ENCODE measurements at places on chromosomes 1 and 21.

DNA sequence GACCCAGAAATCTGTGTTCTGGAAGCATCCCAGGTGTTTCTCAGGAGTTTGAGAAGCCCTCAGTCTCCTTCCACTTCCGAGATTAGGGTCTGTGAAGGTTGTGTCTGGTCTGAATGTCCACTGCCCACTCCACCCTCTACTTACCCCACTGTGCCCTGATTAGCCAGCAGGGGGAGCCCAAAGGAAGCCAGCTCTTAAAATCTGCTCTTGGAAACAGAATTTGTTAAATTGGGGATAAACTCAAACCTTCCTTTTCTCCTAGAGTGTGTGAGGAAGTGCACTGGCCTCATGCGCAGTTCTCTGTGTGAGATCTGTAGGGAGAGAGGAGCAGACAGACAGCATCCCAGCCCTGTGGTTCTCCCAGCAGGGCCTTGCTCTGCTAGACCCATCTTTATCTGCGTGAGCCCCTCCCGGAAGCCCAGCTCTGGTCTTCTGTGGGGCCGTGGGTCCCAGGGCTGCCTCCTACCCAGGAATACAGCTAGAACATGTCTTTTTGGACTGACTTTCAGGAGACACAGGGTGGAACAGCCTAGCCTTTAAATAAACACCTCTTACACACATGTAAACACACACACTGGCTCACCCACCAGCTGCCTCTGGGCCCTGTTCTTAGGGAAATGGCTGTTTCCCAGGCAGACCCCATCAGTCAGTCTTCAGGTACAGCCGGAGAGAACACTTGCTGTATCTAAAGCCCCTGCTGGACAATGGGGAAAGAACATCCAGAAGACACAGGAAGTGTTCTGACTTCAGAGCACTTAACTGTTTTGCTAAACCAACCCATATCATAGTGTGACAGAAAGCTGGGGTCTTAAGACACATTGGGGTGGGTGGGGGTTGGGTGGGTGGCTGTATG is 52.2 kb downstream of the SMYD2 start:
- peak; percentile 33 for DNase-seq

- DNase-seq: no peak
These were observed 205.6 kb downstream of the HIVEP3 start for GRCh38 chr1:41713141-41713540.

GRCh38 chr1:111832521-111833155 is 76.9 kb downstream of the DDX20 start:
- DNase-seq: no peak

GRCh38 chr1:98126740-98127139 is 205.9 kb upstream of the DPYD start:
- DNase-seq: no peak

DNA sequence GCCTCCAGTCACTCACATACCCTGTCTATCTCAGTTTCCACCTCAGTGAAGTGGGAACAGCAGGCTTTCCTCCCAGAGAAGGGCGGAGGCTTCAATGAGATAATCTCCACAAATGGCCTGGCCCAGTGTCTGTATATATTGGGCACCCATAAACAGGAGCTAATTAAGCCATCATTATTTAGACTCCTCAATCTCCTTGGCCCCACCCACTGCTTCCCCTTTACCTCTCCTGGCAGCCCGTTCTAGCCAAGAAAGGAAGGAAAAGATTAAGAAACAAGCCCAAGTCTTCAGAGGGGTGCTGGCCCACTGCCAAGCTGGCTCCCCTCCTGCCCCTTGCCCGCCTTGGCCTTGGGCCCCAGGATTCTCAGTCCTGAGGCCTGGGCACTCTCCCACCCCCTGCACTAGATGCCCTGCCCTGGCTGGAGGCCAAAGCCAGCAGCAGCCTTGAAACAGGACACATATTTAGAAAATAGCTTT is 15.9 kb upstream of the EPB41 start:
- DNase-seq: no peak

- no peak for DNase-seq
These were observed 542 bp downstream of the EIF2B3 start for GRCh38 chr1:44985747-44986359.

DNA sequence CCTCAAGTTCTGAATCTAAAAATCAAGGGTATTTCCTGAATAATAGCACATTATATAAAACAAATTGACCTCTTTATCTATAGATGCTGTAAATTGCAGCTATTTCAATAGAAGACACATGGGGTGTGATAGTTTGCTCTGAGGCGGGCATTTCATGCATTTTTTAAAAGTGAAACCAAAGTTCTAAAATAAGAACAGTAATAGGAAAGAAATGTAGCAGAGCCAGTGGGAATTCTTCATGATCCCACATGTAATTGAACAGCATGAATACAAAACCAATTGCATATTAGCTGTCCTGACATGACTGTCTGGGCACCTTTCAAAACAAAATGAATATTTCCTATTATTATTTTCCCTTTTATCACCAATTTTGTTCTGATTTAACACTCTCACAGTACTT is 85.0 kb downstream of the RGS21 start:
- no peak for DNase-seq

GRCh38 chr1:65850281-65850680 is 57.6 kb downstream of the PDE4B start:
- no peak for DNase-seq

DNA sequence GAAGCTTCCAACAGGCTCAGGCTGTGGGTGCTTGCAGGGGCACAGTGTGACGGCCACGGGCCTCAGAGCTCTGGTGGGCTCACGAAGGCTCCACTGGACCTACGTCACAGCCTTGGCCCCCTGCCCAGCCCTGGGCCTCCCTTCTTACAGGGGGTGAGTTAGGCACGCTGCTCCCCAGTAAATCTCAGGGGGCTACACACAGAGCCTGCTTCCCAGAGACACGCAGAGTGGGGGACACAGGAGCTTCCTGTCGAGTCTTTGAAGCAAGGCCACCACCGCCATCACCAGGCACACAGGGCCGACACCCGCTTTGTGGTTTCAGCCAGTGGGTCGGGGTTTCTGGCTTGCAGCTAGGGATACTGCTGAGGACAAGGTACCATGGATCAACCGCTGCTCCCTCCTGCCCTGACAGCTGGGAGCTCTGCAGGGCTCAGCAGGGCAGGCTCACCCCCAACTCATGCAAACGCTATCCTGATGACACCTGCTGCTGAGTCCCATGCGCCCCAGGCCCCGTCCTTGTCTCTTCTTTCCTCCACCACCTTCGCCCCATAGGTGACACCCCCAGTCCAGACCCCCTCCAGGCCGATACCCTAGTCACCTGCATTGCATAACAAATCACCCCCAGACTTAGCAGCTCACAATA is 5.5 kb upstream of the CFAP410 start:
- no peak for DNase-seq

DNA sequence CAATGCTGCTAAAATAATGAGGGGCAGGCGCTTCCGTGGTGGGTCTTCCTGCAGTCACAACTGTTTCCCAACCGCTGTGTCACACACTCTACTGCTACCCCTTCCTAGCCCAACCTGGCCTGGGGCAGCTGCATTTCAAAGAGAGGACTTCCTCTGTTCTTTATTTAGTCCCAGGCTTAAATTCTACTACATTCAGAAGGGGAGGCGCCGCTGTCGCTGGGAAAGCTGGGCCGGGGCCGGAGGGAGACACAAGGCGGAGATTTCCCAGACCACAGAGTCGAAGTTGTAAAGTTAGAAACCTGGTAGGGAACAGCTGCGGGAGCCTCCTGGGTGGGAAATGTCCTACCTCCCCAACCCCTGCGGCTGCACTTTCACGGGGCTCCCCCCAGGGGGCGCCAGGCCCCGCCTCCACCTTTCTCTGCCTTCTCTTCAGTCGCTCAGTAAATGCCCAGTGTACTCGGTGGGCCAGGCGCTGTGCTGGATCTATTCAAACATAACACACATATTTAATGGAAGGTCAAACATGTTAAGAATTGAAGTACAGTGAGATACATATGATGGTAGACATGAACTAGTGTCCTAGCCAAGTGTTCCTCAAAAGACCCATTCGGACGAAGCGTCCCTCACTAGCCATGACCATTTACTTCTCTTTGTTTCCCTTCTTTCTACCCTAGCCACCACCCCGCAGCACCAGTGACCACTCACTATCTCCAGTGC is 23.1 kb downstream of the DYRK3 start:
- DNase-seq: peak; percentile 60

GRCh38 chr1:56202186-56202585 is 377.2 kb downstream of the PLPP3 start:
- DNase-seq: no peak

DNA sequence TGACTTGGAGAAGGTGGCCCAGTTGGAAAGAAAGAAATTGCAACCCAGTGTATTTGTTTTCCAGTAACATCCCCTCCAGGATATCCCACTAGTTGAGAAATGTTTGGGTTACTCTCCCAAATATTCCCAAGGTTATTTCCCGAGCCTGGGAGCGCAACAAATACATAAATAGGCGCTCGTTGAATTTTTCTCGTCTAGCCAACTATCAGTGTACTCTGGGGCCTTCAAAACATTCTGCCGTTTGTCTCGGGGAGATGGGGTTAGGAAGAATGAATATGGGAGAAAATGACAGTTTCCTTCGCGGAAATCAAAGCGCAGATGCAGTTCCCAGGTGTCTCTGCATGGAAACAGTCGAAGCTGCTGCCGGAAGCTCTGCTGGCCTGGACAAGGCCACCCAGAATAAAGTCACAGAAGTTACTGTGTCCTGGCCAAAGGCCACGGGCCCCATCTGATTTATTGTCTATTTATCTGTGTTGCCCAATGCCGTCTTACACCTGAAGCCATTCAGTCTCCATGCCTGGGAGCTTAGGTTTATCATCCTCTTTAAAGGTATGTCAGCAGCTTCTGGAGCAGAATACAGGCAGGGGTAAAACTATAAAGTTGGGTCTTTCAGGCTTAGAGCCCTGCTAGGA is 1.0 kb downstream of the C1orf115 start:
- DNase-seq: no peak

DNA sequence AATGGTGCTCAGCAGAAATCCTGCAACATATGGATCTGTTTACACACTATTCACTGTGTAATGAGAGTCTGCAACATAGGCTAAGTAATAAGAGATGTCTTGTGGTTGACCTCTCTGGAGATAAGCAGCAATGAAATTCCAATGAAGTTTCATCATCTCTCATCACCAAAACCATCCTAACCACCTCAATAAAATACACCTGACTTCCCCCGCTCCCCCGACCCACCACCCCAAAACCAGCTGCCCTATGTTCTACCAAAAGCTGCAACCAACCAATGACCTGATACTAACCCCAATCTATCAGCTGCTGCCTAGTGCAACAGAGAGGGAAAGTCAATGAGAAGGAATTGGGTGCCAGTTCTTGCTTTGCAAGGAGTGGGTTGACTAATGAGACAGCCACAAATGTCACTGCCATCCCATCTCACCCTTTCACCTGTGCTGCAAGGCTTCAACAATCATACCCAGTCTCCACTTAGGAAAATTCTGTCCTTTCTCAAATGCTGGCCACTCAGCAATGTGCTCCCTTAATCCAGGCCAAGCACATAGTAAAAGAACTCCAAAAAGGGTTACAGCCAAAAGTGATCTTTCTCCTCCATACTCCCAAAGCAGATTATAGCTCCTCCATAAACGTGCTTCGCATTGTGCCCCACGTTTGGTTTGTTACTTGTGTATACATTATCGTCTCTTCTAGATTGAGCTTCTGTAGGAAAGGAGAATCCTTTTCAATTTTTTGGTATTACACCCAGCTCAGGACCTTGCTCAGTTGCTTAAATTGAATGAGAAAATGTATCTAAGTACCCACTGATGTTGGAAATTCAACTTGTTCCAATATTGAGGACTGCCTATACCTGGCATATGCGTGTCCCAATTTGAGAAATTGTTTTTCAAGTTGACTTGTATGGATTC is 29.0 kb downstream of the MRPL39 start:
- peak; percentile 60 for DNase-seq

DNA sequence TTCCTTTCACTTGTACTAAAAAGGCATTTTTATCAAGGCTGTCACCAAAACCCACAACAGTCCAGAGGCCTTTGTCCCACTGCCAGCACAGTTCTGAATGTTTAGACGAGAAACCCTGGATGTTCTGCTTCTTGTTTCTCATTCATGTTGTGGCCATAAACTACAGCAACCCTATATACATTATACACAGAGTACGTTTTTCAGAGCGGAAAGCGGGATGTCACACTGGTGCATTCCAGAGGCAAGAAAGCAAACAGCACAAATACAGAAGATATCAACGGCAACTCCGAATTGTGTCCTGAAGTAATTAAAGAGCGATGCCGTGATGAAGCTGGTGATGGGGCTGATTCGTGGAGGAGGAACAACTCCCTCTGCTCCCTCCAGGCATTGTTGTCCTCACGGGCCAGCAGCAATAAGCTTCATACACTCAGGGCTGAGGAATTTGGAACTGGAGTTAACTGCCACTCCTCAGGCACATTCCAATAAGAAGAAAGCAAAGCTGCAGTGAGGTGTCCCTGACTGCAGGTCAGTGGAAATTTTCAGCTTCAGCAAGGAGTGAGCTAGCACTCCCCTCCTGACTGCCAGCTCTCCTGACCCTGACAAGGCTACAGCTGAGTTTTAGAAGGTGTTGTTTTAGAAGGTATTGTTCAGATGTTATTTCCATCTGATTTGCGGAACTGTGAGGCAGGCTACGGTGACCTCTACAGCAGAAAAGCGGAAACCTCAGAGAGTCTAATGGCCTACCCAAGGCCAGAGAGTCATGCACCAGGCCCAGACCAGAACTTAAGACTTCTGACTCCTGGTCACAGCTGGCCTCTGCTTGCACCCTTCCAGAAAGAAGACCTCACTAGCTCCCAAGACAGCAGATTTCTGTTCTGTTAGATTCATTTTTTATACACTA is 149.0 kb downstream of the TGFBR3 start:
- DNase-seq: no peak

Data from activated T-cell treated with anti-CD3 and anti-CD28 coated beads for 48 hours (primary cell).